Activated CD4-positive, alpha-beta T cell treated with anti-CD3 and anti-CD28 coated beads, Interleukin-2, Interleukin-4, amounts not matched to agents 100 ng/mL and 50 ng/mL, durations not matched to agents 16 hours and 8 hours (primary cell): ENCODE measurements at places on chromosomes 2 and 18.

- no peak for DNase-seq
Observed at GRCh38 chr2:172082105-172082943, 3.0 kb upstream of the DLX1 start.

DNA sequence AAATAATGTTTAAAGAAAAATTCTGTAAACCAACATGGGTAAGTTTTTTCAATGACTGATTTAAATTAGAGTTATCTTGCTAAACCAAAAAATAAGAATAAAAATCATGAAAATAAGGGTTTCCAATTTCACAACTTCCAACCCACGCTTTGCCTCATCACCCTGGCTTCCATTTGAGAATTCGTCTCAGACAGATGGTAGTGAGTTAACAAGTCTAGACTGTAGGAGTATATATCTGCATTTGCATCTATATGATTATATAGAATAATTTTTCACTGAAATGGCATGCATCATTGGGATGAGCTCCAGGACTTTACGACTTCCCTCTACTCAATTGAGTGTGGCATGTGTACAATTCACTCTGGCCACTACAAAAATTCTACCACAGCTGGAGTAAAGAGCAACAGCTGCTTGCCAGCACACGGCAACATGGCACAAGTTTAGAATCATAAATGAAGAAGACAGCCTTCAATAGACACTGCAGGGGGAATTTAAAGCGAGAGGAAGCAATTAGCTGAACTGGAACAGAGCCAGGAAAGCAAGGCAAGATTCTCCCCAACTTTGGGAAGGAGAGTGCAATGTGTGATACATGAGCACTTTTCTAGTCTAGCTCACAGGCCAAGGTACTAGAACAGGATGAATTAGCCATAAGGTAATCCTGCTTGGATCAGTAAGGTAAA is 1673.5 kb upstream of the CELF4 start:
- no peak for DNase-seq

DNA sequence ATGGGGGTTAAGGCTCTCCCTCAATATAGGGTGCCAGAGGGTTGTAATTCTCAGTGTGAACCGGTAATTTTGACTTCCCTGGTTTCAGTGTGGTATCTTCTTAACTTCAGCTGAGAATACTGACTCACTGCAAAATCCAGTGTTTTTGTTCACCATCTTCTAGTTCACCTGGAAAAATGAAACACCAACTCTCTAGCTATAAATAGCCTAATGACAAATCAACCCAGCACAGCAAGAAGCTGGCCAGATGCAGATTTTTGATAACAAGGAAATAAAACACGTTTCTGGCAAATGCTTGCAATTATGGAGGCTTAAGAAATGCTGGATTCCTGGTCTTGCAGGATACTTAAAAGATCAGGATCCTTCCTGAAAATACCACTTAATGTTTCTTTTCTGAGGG is 192.3 kb downstream of the CLIP4 start:
- no peak for DNase-seq

DNA sequence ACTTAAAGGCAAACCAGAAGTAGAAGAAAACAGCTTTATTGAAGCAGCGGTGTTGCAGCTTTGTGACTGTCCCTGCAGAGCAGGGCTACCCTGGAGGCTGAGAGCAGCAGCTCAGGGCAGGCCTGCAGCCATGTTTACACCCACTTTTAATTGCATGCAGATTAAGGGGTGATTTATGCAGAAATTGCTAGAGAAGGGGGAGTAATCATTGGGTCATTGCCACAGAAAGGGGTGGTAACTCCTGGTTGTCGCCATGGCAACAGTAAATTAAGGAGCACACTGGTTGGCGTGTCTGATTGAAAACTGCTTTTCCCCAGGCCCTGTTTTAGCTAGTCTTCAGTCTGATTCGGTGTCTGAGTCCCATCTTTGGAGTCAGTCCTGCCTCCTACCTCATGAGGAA is 195.4 kb upstream of the HDAC4 start:
- no peak for DNase-seq

- no peak for DNase-seq
Observed at GRCh38 chr2:134229540-134229939, 24.3 kb upstream of the MGAT5 start.

GRCh38 chr18:66638856-66639629 is 35.2 kb upstream of the CDH19 start:
- no peak for DNase-seq

GRCh38 chr2:191151331-191151730 is 537 bp upstream of the STAT4 start:
- DNase-seq, result no peak

GRCh38 chr2:154623819-154624218 is 74.7 kb upstream of the KCNJ3 start:
- DNase-seq, result no peak

DNA sequence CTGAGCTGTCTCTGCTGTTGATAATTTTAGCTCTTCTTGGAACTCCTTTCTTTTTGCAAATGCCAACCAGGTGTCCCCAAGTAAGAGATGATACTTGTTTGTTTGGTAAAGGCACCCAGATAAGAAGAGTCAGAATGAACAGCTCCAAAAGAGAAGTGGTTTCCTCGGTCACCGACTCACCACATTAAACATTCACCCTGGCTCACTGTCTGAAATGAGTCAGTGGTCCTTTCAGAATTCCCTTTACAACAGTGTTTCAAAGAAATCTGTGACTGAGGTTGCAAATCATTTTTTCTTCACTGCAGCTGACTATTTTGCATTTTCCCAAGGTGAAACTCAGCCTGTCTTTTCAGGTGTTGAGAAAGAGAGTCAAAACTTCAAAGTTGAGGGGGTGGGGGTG is 16.2 kb upstream of the CXCR4 start:
- DNase-seq, result peak; percentile 78

GRCh38 chr2:7262727-7263126 is 345.5 kb downstream of the RNF144A start:
- DNase-seq, result no peak

DNA sequence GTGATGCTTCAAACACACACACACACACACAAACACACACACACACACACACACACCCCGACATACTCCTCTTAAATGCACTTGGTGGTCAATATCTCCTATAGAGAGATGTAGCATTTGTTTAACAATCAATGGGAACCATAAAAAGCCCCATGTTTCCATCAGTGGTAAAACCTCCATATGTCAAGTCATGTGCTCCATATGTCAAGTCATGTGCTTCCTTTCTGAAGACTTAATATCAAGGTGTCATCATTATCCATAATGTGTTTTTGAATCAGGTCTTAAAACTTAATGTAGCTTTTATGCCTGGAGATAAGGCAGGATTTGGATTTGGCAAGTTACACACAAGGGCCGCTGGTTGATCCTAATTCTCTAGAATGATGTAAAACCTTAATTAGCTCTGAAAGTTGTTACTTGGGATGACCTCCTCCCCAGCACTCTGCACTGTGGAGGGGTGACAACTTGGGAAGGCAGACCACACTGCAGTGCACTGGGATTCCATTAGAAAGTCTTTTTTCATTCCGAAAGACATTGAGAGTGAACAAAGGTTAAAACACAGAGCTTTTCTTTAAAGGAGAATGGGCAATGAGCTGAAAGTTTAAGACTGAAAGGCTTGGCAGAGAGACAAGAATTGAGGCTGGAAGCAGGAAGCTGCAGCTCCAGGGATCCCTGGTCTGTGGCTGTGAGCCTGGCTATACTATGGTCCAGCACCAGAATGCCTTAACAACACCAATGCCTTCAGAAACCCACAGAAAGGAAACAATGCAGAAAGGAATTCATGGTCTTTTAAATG is 26.4 kb downstream of the ALK start:
- no peak for DNase-seq

GRCh38 chr2:195574312-195574711 is 82.7 kb upstream of the SLC39A10 start:
- no peak for DNase-seq

- DNase-seq, result peak; percentile 3
Observed at GRCh38 chr2:56130463-56131070, 53.2 kb upstream of the CCDC85A start.

- no peak for DNase-seq
Observed at GRCh38 chr2:196427986-196428634, 211.4 kb upstream of the CCDC150 start.

DNA sequence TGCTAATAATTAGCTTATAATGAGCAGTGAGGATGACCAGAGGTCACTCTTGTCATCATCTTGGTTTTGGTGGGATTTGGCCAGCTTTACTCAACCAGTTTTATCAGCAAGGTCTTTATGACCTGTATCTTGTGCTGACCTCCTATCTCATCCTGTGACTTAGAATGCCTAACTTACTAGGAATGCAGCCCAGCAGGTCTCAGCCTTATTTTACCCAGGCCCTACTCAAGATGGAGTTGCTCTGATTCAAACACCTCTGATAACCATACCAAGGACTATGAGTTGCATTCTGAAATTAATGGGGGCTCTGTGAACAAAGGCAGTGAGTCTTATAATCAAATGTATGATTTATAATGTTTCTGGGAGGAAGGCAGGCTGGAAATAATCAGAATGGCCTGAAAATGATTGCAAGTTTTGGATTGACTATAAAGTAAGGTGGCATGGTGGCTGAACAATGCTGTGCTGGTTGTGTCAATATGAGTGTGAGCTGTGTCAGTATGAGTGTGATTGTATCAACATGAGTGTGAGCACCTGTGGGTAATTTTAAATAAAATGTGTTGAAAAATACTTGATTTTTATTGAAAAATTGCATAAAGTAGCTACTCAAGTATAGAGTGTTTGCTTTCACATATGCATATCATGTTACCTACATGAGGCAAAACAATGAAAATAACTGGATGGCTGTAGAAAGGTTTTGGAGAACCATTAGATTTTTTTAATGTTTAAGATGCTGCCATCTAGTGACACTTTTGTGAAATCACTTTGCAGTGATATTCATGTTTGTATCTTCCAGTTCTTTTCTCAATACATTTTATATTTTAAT is 103.0 kb downstream of the KYNU start:
- DNase-seq, result peak; percentile 59

DNA sequence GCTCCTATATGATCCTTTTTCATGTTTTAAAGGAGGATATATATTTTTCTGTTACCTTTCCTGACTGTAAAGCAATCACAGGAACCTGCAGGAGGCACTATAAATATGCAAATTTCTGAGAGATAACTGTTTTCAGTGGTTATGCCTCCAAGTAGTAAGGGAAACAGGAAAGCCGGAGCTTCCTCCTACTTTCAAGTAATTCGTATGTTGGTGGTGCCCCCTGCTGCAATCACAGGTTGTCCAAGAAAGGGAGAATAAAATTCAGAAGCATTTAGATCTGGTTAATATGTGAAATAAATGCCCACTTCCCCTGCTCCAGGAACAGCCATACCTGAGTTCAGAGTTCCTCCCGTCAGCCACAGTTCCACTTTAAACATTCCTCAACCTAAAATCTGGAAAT is 12.0 kb upstream of the BCL11A start:
- no peak for DNase-seq

- DNase-seq, result no peak
Observed at GRCh38 chr18:37501136-37501535, 64.5 kb downstream of the CELF4 start.

- DNase-seq, result no peak
Observed at GRCh38 chr2:46252891-46253659, 44.1 kb upstream of the EPAS1 start.

GRCh38 chr2:227241005-227241404 is 76.6 kb downstream of the COL4A3 start:
- DNase-seq, result no peak

GRCh38 chr2:66569321-66569851 is 134.5 kb downstream of the MEIS1 start:
- no peak for DNase-seq

GRCh38 chr2:232315049-232315922 is 63.3 kb upstream of the ALPP start:
- DNase-seq, result peak; percentile 87

DNA sequence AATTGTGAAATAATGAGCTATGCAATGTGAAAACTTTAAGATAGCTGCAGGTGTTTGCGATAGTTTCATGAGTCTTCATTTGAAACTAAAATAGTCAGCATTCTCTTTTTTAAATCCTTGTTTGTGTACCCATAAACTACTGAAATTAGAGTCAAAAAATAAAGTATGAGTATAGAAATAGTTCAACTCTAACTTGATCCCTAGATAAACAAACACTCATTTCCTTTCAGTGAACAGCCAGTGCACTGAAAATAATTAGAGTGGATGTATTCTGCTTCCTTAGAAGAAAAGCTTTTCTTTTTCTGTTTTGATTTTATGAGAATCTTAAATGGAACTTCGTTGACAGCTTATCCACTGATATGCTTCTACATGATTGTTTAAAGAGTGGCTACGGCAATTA is 1033.4 kb downstream of the SOCS6 start:
- DNase-seq, result no peak

DNA sequence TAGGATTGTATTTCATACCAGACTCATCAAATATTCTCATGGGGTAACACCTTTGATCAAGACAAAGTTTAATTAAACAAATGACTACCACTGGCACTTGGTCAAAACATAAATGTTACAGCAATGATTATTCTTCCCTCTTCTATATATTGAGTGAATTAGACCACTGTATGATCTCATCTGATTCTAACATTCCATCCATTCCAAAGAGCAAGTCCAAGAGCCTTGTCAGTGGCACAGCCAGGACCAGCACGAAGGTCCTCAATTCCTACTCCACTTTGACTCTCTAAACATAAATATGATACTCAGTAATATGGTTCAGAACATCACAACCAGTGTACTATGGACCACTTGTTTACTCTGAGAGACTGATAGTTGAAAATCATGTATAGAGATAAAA is 86.4 kb downstream of the AP1S3 start:
- DNase-seq, result no peak

- no peak for DNase-seq
Observed at GRCh38 chr2:204357286-204357685, 188.0 kb upstream of the PARD3B start.

DNA sequence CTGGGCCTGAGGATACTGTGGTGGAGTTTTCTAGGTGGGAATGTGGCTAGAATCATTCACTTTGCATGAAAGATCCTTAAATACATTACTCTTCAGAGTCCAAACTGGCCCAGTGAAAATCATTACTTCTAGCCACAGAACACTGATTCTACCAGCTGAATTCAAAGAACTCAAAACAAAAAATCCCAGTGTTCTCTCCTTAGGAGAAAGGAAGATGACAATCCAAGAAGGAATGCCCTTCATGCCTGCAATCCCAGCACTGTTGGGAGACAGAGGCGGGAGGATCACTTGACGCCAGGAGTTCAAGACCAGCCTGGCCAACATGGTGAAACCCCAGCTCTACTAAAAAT is 35.2 kb downstream of the FAM228A start:
- DNase-seq, result no peak

DNA sequence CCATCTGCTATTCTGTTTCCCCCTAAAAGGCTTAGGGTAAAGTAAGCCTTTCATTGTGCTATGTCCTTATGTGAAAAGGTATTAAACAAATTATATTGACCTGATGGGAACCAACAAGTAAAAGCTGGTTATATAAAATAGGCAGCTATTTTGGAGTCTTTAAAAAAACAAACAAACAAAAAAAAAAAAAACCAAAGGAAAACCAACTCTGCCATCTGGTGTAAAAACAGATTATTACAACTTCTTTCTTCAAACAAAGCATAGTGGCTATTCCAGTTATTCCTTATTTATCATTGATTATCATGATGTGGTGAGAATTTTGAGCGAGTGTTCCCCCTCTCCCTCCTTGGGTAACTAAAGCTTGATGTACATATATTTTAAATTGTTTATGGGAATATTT is 122.3 kb upstream of the FHL2 start:
- DNase-seq, result no peak

- no peak for DNase-seq
Observed at GRCh38 chr18:7198326-7198725, 32.6 kb upstream of the LRRC30 start.
